ENCODE measurements at places on chromosomes 5 and 9.
A peak's percentile ranks its signal among the peaks of the same experiment; 100 is the strongest.

DNA sequence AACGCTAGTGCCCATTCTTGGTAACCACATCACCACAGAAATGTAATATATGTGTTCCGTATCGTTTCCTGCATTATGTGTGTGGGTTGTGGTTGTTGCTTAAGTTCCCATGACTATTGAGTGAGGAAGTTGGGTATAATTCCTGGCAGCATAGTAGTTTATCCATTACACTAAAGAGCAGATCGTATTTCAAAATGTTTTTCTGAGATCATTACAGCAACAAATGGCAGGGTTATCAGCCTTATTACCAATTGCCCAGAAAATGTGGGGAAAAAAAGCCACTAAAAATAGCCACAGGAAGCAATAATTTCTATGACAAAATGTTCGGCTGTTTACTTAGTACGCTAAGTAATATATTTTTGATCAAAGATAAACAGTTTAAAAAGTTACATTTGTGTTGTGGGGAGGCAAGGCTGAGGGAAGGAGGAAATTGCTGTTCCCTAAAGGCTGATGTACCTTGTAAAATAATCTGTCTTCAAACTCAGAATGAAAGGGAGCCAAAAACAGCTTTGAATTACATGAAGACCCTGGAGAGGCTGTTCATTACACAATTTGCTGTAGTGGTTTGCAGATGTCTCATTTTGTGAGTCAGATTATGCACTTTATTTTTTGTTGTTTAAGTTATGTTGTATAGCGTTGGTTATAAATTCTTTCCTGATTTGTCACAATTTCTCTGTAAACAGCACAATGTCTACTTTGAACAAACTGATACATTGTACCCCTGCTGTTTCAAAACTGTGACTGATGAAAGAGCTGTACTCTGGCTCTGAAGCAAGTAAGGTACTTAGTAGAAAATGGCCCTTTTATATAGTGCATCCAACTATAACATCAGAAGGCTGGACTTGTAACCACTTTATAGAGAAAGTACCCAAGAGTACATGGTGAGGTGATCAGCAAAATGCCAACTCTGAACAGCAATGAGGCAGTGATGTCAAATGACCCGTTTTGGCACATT, 1028.5 kb downstream of the NR2F1-AS1 start:
- no peak for DNase-seq

GRCh38 chr5:10760921-10761184, 181 bp downstream of the DAP start:
- DNase-seq: no peak

DNA sequence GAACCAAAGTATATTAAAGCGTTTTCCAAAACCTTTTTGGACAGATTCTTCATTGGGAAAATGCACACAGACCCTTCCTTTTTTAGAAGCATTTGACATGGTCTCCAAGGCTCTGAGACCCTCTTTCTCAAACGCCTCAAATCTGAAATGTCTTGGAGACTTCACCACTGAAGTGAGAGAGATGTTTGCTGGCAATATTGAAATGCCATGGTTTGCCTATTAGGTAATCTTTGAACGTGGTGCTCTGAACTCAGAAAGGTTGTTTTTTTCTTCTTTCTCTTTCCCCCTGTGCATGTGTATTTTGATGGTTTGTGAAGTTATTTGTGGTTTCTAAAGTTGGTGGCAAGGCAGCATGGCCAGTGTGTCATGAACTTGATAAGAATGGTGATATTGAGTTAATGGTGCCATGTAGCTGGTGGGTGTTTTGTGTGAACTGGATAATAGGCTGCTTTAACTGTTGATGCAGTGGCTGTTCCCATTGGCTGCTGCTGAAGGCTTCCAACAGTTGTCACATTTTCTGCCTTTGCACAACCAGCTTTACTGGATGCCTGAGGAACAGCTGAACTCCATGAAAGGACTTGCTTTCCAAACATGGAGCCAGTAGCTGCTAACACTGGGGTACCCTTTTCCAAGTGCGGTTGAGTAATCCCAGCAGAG, 1.7 kb downstream of the PALM2AKAP2 start:
- no peak for DNase-seq

- DNase-seq: peak; percentile 48
Measured at GRCh38 chr9:79572608-79573411, 1.0 kb downstream of the TLE4 start.

- DNase-seq: no peak
Measured at GRCh38 chr5:159891371-159891770, 24.9 kb upstream of the ADRA1B start.

- DNase-seq: no peak
Measured at GRCh38 chr5:124154714-124155113, 591.7 kb downstream of the ZNF608 start.

- no peak for DNase-seq
Measured at GRCh38 chr9:114655689-114656088, 1.9 kb downstream of the TEX53 start.

- no peak for DNase-seq
Measured at GRCh38 chr5:174816858-174817257, 92.5 kb downstream of the MSX2 start.

GRCh38 chr9:124757616-124758015, 13.5 kb downstream of the NR6A1 start:
- DNase-seq: no peak

DNA sequence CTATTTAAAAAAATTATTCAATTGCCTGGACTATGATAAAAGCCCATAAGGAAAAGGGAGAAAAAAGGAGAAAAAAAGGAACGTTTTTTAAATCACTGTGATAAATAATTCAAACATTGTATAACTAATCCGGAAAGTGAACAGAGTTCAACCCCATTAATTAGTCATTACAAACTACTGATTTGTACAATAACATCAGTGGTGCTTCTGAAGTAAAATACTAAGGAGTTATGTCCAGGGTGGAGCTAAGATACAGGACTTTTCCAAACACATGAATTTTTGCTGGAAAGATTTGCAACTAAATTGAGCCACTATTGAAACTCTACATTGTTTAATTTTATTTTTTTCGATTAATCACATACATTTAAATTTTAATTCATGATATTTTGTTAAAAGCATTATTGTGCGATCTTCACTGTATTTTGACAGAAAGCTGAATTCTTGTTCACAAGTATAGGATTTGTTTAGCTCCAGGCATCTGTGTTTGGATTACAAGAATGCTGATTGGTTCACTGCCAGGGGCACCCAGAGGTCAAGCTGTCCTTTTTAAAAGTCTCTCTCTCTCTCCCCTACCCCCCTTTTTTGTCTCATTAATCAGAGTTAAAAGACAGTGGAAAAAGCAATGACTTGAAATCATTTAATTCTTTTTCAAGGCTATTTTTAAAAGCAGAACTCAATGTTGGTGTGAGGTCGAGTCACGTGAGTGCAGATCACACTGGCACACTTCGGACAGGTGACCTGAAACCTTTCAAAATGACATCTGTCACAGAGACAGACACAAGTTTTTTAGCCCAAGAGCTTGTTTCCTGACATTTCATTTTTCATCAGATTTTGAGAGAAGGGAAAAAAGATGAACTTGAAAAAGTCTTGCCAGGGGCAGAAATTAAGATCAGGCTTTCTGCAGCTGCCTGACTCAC, 387.3 kb downstream of the NR2F1-AS1 start:
- no peak for DNase-seq

DNA sequence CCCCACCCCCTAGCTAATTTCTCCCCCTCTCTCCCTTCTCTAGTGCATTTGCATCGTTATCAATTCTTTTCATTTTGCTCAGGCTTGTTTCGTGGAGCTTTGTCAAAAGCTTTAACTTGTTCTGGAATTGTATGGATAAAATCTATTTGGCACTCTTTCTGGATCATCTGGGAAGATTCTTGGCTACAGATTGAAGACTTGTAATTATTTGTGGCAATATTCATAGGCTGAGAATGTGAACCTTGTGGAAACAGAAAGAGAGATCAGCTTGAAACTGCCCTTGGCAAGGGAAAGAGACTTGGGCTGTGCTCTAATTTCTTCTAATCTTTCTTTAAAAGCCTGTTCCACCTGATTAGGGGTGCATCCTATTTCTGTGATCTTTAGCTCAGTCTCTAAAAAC, 340.6 kb upstream of the DAB2 start:
- no peak for DNase-seq

DNA sequence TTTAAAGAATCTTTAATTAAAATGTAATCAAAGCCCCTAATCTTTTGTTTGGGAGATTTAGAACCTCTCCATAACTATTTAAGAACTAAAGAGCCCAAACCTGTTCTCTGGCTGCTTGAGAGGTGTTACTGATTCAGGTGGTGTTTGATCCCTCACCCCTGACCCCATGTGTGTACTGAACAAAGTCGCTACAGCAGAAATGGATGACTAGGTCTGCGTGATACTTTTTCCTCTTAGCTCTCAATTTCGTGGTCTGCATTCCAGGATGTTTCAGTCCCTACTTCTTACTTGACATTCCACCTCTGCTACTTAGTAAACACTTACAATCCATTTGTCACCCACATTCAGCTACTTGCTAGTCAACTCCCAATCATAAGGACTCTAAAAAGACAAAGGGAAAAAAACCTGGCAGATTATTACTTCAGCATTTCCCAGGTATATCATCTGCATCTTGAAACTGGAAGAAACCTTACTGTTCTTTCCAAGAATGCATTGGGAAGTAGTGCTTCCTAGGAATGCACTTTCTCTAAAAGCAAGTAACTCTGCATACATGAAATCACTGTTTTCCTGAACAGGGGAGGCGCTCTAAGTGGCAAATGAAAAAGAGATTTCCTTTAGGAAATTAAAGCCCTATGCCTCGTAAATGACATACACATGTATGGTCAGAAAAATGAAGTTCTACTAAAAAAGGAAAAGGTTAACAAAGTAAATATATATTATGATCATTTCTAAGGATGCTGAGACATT, 1091.6 kb downstream of the PTPRD start:
- no peak for DNase-seq

DNA sequence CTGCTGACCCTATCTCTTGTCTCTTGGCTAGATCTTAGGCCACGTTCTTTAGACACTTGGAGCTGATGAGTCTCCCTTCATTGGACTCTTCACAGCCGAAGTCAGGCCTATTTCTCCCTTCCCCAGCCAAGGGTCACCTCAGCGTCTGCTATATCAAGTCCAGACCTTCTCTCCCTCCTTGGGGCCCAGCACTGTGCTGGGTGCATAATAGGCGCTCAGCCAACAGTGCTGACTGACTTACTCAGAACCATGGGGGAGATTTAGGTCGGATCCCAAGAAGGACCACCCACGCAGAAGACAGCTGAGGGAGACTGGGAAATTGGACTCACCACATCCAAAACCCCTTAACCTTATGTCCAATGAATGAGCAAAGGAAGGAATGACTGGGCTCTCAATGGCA, 5.6 kb upstream of the AMBP start:
- DNase-seq: no peak

GRCh38 chr5:124061663-124062062, 549.7 kb downstream of the CSNK1G3 start:
- no peak for DNase-seq

DNA sequence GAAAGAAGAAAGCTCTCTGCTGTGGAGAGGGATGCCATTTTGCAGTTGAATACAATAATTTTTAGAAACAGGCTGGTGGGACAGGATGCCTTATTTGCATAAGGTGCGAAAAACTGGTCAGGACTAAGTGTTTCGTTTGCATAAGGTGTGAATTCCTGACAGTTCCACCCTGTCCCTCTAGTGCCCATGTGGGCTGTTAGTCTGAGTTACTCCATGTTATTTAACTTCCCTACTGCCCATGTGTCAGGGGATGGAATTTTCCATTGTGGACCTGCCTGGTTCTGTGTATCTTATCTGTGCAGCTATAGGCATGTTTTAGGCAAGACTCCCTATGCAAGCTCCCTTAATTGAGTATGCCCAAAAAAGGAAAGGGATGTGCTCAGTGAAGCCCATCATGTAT, 35.3 kb upstream of the NFIL3 start:
- no peak for DNase-seq

- DNase-seq: no peak
Measured at GRCh38 chr9:98569491-98569890, 139.2 kb downstream of the GABBR2 start.

DNA sequence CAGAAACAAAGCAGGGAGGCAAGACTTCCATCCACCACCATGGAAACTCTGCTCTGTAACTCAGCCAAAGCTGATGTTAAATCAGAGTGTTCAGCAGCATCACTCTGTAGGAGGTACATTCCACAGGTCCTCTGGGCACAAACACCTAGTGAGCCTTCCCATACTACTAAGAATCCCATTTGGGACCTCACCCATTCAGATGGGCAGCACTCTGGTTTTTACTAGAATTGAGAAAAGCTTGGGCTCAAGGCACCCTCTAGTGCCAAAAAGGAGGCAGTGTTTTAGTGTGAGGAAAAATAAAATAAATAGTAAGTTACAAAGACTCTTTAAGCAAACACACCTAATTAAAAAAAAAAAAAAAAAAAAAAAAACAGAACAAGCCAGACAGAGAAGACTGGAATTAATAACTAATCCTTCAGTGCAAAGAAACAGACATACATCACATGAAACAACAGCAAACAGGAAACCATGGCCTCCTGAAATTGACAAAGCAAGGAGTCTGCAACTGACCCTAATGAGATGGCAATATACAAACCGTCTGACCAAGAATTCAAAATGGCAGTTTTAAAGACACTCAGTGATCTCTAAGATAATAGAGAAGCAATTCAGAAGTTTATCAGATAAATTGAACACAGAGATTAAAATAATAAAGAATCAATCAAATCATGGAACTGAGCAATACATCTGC, 159.5 kb downstream of the GNA14 start:
- DNase-seq: no peak

All from neural crest cell (in vitro differentiated cells).